ENCODE measurements at places on chromosomes 11 and 22.

DNA sequence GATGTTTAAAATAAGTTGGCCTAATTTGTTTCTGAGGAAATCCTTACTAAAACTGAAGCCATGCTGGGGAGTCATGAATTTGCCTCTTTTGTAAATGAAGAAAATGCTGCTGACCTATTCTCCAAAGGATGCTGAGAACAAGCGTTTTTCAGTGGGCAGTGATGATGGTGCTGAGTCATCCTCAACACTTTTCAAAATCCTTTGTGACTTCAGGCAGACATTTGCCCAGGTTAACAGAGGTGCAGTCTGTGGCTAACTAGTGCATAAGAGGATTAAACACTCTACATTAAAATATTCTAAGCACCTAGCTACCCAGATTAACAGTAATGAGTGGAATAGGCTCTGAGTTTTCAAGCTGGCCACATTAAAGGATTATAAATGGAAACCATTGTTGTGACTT is 509.0 kb downstream of the DLG2 start:
- no peak for DNase-seq

DNA sequence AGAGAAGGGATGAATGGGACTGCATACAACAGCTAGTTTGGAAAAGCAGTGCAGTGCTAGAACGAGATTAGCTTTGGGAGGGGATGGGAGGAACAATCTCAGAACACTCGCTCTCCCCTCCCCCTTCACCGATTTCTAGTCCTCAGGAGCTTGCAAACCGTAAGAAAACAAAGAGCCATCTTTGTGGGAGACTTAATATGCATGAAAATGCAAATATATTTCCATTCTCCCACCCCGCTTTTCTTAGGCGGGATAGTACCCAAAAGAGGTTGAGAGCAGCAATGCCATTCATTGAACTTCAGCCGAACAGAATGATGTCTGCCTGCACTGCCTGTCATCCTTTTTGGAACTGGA is 1.1 kb downstream of the SPINDOC start:
- DNase-seq: no peak

GRCh38 chr11:76592961-76593360 is 77.6 kb downstream of the LRRC32 start:
- no peak for DNase-seq

DNA sequence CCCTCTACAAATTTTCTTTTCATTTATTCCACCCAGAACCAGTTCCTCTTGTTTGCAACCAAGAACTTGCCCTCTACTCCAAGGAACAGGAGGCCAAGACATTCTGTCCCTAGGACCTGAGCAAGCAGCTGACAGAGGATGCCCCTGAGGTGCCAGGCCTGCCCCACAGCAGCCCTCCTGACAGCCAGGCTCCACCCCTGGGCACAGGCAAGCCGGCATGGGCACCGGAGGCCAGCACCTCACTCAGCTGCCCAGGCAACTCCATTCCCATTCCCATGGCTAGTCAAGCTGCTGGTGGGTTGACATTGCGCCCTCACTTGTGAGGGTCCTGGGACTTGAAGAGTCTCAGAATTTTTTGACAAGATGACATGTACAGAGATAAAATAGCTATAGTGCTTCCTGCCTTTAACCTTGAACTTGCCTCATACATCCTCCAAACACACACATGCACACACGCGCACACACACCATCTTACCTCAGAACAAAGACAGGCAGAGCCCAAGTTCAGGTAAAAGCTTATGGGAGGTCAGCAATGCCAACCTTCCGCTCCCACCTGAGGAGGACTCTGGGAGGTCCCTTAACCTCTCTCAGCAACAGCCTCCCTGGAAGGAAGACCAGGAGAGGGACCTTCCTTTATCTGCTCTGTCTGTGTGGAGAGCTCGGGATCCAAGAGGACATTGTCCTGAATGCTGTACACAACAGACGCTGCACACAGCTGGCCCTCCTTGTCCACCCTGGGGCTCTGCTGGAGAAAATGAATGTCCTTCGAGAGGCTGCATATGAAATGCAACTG is 620.9 kb upstream of the CADM1 start:
- DNase-seq: no peak

GRCh38 chr22:26443901-26444690 is 15.0 kb downstream of the ASPHD2 start:
- no peak for DNase-seq

DNA sequence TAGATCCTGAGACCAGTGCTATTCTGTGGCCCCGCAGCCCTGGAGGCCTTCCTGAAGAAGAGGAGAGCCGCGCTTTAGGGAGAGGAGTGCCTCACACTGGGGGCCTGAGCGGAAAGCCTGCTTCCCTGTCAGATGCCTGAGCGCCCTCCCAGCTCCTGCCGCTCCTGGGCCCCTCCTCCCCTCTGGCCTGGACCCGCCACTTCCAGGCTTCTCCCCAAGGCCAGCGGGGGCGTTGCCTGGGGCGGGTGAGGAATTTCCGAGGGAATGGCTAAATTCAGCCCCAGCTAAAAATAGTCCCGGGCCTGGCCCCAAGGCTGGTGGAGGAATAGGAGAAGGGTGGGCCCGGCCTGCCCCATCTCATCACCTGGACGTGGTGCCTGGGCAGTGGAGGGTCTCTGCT is 15.4 kb downstream of the ARHGEF17 start:
- DNase-seq: no peak

GRCh38 chr22:35904752-35905151 is 123.9 kb downstream of the RBFOX2 start:
- no peak for DNase-seq

- no peak for DNase-seq
These were observed 17.7 kb downstream of the CBL start for GRCh38 chr11:119223856-119224255.

GRCh38 chr11:8075119-8075726 is 5.8 kb upstream of the TUB start:
- DNase-seq: no peak

DNA sequence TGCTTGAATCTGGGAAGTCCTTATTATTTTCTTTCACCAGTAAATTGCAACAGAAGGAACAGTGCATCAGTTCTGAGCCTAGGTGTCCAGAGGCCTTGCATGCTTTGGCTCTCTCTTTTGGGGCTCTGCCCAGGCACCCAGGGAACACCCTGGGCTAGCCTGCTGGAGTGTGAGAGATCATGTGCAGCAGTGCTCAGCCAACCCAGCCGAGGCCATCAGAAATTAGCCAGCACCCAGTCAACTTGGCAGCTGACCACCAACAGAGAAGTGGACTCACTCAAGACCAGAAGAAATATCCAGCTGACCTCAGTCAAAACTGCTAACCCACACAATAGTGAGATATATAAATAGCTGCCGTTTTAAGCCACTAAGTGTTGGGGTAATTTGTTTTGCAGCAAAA is 11.2 kb upstream of the P4HA3 start:
- no peak for DNase-seq

- DNase-seq: no peak
These were observed 5.3 kb upstream of the BRSK2 start for GRCh38 chr11:1384199-1384970.

- no peak for DNase-seq
These were observed 208.1 kb downstream of the DBX1 start for GRCh38 chr11:19952116-19952605.

DNA sequence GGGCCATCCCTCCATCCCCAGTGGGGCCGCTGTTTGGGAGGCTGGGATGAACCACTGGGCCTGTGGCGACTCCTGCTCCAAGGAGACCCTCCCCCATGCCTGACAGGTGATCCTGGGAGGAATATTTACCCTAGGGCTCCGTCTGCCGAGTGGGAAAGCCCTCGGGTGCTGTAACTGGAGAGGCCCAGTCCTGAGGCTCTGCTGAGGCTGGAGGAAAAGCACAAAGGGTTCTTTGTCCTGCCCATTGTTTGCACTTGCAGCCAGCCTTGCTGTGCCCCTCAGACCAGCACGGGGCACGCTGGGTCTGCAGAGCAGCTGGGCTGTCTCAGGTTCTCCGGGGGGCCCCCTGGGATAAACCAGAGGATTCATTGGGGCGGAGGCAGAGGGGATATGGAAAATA is 321.1 kb downstream of the MN1 start:
- no peak for DNase-seq

DNA sequence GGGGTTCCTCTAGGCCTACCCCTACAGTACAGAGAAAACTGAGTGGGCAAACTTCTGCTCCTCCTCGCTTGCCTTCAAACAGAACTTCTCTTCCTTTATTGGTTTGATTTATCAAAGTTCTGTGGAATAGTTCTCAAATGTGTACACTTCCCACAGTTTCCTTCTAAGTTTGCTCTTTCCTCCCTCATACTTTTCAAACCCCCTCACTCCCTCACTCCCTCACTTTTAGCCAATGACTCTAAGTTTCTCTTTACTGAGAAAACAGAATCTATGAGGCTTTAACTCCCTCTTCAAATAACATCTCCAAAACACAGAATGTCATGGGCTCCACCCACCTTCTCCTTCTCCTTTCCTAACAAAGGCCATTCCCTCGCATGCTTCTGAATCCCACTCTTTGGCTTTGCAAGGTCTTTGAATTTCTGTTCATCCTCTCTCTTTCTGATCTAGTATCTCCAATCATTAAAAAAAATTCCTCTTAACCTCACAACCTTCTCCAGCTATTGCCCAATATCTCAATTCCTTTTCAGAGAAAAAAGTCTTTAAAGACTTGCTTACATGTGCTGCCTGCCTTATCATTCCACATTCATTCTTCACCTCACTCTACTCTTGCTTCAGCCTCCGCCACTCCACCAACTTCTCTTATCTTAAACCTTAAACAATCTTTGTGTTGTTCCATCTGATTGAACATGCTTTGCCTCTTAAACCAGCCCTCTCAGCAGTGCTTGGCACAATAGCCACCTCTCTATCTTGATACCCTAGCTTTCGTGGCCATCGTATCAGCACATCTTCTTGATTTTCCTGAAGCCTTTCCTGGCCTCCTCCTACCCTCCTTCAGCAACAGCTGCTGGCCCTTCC is 57.2 kb downstream of the DDI1 start:
- DNase-seq: no peak

DNA sequence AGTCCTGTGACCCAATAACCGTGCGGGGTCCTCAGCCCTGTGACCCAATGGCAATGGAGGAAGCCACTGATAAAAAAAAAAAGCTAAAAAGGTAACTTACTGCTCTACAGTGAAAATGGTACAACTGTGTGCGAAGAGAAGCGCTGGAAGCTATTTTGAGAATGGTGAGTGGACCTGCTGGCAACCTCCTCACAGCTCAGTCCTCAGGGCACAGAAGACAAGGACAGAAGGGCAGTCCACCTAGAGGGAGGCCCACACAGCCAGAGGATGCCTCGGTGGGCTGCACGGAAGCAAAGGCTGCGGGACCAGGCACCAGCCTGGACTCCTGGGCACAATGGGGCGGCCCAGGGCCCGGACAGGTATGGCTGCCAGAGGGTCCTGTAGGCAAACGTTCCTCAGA is 35.6 kb downstream of the BRD1 start:
- DNase-seq: no peak

- no peak for DNase-seq
These were observed 122.1 kb downstream of the BCR start for GRCh38 chr22:23302171-23303002.

- DNase-seq: no peak
These were observed 88.5 kb upstream of the FIBIN start for GRCh38 chr11:26905368-26905767.

- DNase-seq: no peak
These were observed 258.9 kb downstream of the BUD13 start for GRCh38 chr11:116513894-116514293.

DNA sequence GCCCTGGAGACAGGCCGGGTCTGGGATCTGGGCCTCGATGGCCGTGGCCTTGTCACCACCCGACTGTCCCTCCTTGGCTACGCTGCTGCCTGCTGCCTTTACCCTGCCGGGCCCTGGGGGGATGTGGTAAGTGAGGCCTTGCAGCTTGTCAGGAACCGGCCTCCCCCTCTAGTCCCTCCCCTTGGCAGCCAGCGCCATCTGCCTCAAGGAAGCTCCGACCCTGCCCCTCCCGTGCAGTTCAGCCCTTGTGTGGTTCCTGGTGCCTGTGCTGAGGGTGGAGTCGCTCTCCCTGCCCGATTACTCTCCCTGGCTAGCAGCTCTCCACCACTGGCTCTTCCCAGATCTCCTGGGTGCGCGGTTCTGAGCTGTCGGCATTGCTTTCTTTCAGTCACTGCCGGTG is 33.7 kb downstream of the CTTN start:
- DNase-seq: no peak

DNA sequence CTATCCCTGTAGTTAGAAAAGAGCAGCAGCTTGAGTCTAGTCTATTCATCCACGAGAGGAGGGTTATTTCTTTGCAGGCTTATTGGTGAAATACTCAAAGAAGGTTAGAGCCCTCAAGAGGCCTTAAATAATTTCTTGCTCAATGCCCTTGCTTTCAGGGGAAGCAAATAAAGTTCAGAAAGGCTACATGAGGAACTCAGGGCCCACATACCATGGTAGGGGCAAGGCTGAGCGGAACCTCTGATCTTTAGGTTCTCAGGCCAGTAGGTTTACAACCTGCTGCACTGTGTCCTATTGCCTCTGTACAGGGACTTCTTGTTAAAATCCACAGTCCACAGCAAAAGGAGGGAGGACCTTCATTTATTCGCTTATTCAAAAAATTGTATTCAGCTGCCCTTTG is 101.7 kb downstream of the ADAMTS15 start:
- DNase-seq: no peak

DNA sequence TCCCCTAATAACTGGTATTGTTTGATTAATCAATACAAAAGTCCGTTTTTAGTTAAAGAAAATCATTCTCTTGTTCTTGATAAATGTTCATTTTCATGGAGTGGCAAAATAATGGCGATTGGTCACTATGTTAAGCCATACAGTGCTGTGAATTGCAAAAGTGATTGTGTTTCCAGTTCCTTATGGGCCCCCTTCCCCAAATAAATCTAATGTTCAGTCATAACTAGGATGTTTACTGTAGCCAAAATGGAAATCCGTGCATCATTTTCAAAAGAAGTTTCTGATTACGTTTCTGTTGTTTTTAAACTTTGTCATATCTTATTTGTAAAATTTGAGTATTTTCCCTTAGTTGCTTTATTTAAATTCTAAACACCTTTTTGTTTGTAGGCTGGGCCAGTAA is 845 bp downstream of the RBM7 start:
- DNase-seq: no peak

DNA sequence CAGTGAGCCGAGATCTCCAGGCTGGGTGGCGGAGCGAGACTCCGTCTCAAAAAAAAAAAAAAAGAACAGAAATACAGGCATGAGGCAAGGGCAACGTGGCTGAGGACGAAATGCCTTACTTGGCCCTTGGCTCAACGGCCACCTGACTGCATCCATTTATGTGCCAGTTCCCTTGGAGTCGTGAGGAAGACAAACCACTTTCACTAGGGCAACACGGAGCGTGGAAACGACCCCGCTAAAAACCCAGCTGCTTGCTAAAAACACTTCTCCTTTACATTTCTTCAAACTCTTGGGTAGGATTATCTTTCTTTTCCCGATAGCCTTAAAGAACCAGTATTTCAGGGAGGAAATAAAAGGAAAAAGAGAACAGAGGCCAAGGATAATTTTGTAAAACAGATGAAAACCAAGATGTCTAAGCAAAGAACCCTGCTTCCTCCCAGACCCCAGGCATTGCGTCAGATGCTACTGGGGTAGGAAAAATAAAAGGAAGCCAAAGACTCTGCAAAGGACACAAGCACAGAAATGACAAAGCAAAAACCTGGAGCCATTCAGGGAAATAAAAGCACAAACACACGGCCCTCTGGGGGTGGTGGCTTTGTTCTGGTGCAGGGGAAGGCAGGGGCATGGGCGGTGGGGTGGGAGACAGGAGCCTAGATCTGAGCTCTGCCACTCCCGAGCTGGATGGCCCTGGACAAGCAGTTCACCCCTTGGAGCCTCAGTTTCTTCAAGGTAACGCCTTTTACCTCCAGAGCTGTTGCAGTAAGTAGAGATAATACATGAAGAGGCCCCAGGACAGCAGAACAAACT is 37.0 kb downstream of the PC start:
- no peak for DNase-seq
